MCF 10A (cell line): ENCODE measurements at places on chromosomes 13 and 19. TPM values are rescaled to one million over a fixed set of nuclear protein-coding genes. Genes with fewer than 3 reads are reported as not detected.
A peak's percentile ranks its signal among the peaks of the same experiment; 100 is the strongest.

- DNase-seq = no peak
Measured at GRCh38 chr13:50129706-50130122, 114.5 kb downstream of the KCNRG start.

GRCh38 chr19:40974633-40975037 lies 16.4 kb upstream of the CYP2B6 start:
- peak; percentile 78 for DNase-seq

GRCh38 chr13:50509771-50510441 lies 333.6 kb downstream of the DLEU7 start:
- no peak for DNase-seq

- no peak for DNase-seq
Measured at GRCh38 chr13:48094404-48094780, 512 bp downstream of the MED4 start.

DNA sequence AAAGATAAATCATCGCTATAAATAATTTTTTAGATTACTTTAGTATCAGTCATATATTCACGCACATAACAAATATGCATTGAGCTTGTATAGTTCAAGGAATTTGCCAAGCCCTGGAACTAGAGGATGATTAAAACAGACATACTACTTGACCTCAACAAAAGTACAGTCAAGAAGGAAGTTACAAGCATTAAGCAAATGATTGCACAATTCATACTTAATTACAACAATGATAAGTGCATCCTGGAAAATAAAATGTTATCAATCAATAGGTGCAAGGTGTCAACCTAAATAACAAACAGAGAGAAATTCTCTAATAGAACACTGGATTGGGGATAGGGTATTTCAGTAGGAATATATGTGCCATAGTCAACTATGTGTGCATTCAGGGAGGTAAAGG lies 491.2 kb downstream of the GPC5 start:
- DNase-seq = no peak

DNA sequence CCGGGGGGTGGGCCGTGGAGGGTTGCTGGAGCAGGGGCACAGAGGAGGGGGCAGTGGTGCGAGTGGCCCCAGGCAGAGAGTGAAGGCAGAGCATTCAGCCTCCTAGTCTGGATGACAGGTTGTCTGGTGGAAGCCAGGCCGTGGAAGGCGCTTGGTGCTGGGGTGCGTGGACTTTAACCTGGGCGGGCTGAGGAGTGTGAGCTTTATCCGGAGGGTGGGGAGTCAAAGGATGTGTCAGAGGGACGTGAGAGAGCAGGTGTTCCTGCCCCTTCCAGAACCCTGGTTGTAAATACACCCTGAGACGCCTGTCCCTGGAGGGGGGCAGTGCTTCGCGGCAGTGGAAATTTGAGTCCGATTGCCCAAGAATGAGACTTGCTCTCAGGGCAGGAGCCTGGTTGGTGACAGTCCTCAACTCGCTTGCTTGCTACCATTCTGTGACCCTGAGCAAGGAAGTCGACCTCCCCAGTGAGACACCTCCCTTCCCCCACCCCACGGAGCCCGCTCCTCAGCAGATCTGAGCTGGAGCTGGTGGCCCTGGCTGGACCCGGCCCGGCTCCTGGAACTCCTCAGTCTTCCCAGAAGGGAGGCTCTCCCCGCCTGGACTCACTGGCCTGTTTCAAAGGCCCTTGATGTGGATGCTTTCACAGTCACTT lies 2.3 kb downstream of the SPPL2B start:
- DNase-seq = no peak

DNA sequence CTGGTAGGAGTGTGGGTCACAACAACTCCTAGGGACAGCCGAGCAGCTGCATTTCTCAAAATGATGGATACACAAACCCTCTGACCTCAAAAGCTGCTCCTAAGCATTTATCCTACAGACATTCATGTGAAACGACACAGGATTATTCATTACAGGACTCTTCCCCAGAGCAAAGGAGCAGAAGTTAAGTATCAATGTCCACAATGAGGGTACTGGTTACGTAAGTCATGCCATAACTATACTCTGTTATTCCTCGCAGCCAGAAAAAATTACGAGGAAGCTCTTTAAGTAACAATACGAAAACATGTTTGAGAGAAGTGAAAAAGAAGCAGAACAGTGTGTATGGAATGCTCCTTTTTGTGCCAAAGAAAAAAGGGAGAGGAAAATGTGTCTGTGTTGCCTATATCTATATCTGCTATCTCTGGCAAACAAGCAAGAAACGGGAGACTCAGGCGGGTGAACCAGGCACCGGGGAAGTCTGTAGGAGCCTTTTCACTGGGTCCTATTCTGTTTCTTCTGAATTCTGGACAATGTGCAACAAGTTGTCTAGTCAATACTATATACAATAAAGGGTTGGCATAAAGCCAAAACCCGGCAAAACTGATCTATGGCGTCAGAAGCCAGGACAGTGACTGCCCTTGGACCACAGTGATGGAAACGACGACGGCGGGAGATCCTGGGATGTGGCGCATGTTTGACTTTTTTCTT lies 1.3 kb downstream of the ISOC2 start:
- DNase-seq = no peak

GRCh38 chr13:109977212-109977968 lies 191.0 kb upstream of the IRS2 start:
- no peak for DNase-seq

DNA sequence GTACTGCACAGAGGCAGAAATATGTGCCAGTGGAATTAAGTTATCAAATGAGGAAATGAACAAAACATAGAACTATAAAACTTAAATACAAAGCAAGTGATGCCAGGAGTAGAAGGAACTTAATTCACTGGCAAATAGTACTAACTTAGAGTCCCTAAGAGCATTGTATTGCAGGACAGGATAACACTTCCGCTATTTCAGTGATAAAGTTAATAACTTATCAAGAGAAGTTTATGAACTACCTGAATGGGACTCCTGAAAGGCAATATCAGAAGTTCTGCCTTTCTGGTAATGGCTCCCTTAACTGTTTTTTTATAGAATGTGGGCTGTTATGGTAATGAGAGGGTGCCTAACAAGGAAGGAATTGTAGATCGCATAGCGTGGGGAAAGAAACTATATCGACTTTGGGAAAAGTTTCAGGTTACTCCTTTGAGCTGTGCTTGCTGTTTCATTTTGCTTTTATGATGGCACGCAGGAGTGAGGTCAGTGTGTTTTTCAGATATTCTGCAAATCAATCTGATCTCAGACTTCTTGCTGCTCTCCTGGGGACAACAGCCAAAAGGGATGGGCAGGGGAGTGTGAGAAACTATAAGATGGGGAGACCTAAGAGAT lies 95.3 kb upstream of the MLNR start:
- no peak for DNase-seq

DNA sequence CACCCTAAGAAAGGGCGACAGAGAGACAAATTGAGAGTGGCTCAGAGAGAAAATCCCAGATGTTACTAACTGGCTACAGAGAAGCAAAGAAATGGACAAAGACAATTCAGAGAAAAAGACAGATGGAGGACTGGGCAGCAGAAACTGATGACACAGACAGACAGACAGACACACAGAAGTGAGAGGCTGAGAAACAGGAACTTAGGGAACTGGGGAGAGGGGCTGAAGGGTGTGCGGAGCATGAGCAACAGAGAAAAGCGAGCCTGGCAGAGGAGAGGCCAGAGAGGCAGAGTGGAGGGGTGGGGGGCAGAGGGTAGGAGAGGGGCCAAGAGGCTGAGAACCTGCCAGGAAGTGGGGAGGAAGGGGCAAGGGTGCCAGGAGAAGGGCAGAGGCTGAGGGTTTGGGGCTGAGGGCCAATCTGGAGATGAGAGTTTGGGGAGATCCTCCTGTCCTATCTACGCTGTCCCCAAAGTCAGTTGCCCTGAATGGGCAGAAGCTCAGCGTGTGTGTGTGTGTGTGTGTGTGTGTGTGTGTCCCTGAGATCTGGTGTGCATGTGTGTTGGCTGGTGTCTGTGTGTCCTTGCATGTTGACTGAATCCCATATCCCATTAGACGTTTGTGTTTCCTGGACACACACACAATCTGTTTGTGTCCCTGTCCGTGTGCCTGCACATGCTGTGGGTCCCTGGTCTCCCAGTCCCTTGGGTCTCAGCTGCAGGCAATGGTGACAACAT lies 5.6 kb upstream of the ERFL start:
- no peak for DNase-seq

- DNase-seq = no peak
Measured at GRCh38 chr19:27876976-27877512, 1335.9 kb downstream of the UQCRFS1 start.

DNA sequence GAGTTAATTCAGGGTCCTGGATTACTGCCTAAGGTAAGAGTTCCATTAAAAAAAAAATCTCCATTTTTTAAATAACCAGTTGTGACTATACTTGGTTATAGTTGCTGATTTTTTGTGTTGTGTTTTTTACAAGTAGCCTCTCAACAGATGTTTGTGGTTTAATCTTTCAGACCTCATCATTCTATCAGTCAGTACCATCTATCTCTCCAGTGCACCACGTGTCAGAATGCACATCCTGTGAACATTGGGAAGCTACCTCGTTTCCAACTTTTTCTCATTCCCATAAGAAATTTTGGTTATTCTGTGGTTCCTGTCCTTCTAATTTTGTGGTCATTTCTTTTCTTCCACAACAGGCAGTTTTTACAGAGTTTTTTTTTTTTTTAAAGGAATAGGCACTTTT lies 39.2 kb downstream of the WDFY2 start:
- no peak for DNase-seq

DNA sequence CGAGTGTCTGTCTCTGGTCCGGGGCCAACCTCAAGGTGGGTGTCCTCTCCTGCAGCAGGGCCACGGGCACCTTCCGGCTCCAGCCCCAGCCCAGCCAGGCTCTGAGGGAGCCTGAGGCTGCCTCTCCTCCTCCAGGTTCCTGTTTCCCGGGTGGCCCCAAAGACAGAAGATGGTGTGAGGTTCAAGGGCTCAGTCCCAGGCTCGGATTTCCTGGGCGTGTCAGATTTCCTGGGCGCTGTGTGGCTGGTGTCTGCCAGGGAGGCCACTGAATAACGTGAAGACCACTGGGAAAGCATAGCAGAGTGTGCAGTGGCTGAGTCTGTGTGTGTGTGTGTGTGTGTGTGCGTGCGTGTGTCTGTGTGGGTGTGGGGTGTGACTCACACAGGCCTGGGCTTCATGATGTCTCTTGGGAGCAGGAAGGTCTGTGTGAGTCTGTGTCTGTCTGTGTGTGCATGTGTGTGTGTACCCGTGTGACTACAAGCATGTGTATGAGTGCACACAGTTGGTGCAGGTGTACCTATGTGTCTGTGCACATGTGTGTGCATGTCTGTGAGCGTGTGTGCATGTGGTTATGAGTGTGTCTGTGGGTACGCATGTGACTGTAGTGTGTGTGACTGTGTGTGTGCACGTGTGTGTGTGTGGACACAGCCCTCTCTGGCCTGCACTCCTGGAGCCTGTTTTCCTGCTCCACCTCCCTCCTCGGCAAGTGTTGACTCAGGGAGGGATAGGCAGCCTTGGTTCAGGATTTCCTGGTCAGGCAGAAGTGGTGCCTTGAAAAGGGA lies 28.3 kb downstream of the CEBPA start:
- DNase-seq = peak; percentile 72

- no peak for DNase-seq
Measured at GRCh38 chr19:50607874-50608785, 31.6 kb downstream of the SYT3 start.

GRCh38 chr19:38718747-38719543 lies 25.3 kb downstream of the CAPN12 start:
- no peak for DNase-seq

DNA sequence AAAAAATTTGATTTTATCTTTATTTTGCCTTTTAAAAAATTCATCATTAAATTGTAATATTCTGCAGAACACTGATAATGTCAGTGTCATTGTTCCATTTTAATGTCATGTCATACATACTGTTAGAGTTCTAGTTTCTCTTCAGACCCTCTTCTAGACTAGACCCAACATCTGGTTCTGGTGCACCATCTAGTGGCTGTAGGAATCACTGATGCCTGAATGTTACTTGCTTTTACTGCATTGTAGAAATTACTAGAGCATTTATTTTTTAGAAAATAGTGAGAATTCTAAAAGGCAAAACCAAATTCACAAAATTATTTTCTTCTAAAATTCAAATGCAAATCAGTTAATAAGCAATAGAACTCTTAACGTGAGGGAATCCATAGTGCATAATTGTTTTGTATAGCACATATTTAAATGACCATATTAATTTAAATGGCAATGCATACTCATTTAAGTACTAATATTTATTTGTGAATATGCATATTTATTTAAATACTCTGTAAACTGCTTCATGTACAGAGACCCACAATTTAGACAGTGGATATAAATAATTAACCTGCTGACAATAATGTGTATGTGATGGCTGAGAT lies 425.7 kb downstream of the KLF12 start:
- DNase-seq = peak; percentile 84

DNA sequence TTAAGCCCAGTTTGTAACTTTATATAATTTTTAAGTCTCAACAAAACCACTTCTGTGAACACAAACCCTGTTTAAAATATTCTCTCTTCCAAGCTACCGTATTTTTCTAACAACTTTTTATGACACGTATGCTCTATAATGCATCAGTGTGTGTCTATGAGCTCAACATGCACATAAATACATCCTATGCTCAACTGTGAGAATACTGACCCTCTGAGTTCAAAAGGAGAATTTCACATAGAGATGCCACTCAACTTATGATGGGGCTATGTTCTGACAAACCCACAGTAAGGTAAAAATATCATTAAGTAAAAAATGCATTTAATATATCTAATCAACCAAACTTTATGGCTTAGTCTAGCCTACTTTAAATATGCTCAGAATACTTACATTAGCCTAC lies 1139.7 kb upstream of the SPRY2 start:
- no peak for DNase-seq

DNA sequence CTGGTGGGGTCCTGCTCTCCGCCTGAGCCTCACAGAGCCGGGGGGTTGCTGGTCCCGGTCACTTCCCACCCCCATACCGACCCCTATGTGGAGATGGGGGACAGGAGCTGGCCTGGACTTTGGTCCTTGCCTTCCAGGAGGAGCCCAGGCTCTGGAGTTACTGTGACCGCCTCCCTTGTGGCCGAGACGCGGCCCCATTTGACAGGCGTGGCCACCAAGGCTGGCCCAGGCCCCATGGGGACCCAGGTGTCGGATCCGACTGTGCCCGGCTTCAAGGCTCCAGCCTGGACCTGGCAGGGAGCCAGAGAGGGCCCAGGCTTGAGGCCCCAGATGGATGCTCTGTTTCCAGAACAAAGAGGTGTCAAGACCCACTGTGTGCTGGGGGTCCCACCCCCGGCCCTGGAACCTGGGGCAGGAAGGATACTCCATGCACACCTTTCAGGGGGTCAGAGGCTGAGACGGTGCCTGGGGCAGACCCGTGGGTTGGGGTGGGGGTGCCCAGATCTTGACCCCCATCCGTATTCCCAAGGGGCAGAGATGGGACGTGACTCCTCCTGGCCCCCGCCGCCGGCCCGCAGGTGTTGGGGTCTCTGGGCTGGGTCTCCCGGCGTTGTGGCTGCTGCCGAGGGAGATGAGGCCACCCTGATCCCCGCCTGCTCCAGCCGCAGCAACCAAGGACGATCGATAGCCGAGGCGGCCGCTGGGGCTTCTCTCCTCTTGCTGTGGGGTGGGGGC lies 47.8 kb upstream of the TCF3 start:
- DNase-seq = no peak

- no peak for DNase-seq
Measured at GRCh38 chr13:73063166-73063565, 4.4 kb downstream of the KLF5 start.

- DNase-seq = peak; percentile 26
Measured at GRCh38 chr19:42028304-42029216, 34.5 kb upstream of the ATP1A3 start.

- DNase-seq = peak; percentile 31
Measured at GRCh38 chr19:10508707-10509106, 5.6 kb upstream of the KEAP1 start.

Gene USHBP1
- total RNA-seq = not detected in 2 replicates

Gene POLR1G
- total RNA-seq = 9.6 and 17.6 TPM in 2 replicates

Gene AMH
- 11.9 and 21.2 TPM in 2 replicates for total RNA-seq

Gene ABHD17A
- total RNA-seq = 38.9 and 39.5 TPM in 2 replicates

Gene ZNF296
- 2.0 and 2.7 TPM in 2 replicates for total RNA-seq

Gene RPS16
- total RNA-seq = 2,837 and 2,909 TPM in 2 replicates

Gene ZIC5
- total RNA-seq = not detected in 2 replicates
